Suppressor macrophage (primary cell): ENCODE measurements at places on chromosomes 11 and 22.

- peak; percentile 91 for DNase-seq
Observed at GRCh38 chr11:75639762-75640181, 29.1 kb downstream of the MAP6 start.

GRCh38 chr11:107040433-107041087, 22.3 kb upstream of the GUCY1A2 start:
- peak; percentile 49 for DNase-seq

DNA sequence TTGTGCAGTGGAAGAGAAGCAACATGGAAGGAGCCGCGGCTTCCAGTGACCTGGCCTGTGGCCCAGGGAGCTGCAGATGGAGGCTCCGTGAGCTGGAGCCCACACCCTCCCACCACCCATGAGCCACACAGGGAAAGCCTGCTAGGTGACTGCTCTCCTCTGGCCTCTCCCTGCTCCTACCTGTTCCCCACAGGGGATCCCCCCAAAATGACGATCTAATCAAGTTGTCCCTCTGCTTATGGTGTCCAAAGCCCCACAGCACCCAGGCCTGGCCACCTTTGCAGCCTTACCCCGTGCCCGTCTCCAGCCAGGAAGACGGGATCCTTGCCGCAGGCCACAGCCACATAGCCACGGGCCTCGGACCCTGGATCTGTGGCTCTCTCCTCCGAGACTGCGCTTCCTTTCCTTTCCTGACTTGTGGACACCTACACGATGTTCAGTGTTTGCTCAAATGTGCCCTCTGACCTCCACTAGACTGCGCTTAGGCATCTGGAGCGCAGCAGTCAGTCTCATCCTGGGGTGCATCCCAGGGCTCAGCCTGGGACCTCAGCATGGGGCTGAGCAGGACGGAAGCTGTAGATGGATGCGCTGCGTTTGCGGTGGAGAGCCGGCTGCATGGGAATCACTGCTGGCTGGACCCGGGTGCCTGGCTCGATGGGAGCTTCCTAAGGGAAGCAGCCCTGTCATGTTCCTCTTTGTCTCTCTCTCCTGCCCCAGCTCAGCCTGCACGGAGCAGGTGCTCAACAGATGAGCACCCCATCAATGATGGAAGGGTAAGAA, 133.3 kb downstream of the ST3GAL4 start:
- no peak for DNase-seq

DNA sequence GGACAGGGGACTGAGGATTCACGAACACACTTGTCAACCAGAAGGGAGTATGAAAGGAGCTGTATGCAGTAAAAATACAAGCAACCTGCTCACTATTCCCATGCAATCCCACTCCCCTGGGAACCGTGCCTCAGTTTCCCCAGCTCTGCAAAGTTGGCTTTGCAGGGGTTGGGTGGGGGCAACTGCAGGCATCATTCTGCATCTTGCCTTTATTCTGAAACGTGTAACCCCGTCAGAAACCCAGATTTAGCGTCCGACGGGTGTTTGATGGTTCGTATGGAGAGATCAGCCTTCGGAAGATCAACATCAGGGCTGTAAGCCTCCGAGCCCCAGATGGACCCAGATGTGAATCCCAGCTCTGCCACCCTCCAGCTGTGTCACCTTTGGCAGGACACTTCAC, 3.6 kb downstream of the CYTH4 start:
- DNase-seq: no peak

GRCh38 chr11:67434395-67434881, 3.0 kb downstream of the PTPRCAP start:
- no peak for DNase-seq

- peak; percentile 36 for DNase-seq
Observed at GRCh38 chr22:26592421-26592891, 2.5 kb upstream of the TPST2 start.

GRCh38 chr11:99275521-99275920, 254.8 kb downstream of the CNTN5 start:
- no peak for DNase-seq
